ENCODE measurements at places on chromosomes 11 and 22.

DNA sequence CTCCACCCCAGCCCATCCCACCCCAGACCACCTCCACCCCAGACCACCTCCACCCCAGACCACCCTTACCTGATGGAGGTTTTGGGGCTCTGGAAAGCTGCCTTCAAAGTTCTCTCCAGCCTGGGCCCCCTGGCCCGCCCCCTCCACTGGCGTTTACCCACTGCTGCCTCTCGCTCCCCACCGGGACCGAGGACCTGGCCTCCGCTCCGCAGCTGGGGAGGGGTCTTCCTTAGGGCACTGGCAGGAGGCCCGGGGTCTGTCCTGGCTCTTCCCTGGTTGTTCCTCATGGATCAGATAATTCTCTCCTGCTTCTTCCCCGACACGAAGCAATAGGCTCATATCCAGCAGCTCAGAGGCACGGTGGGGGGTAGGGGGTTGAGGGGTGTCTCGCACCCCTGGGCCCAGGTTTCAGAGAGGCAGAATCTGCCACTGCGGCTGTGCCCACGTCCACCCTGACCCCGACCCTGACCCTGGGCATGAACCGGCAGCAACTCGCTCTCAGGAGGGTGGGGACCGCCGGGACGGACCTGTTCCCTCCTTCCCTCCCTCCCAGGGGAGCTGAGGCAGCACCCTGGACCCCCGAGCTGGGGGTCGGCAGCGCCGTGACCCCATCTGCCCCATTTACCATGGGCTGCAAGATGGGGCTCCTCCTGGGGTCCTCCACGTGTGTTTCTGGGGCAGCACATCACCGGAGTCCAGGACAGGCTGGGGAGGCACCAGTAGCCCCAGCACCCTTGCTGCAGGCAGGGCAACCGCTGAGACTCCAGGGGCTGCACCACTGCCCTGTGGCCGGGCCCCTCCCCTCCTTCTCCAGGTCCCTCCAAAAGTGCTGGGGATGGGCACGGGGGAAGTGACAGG, 12.9 kb downstream of the KRTAP5-5 start:
- DNase-seq = no peak

DNA sequence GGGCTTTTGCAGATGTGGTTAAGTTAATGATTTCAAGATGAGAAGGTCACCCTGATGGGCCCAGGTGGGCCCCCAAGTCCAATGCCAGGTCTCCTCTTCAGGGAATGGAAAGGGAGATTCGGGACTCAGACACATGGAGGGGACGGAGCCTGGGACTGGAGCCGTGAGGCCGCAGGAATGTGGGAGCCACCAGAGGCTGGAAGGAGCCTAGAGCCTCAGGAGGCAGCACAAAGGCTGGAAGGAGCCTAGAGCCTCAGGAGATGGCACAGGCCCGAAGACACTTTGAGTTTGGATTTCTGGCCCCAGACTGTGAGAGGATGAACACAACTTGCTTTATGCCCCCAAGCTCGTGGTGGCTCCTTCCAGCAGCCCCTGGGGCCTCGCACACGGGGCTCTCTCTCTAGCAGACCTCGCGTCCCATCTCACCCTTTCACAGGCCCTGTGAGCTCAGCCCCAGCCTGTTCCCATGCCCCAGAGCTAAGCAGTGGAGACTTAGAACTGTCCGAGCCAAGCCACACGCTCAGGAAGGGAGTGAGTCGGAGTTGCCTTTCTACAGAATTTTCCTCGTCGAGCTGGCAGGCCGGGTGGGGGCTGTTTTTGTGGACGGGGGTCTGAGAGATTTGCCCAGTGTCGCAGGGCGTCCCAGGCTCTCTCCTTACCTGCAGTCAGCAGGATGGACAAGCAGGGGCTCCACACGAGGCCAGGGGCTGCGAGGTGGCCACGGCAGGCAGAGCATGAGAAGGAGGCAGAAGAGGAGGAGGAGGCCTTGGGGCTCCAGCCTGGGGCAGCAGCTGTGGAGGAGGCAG, 937.6 kb downstream of the BRD1 start:
- no peak for DNase-seq

GRCh38 chr22:23503736-23504440, 76.2 kb downstream of the IGLL1 start:
- no peak for DNase-seq

- DNase-seq = no peak
Observed at GRCh38 chr11:77095551-77096490, 6.8 kb upstream of the OMP start.

DNA sequence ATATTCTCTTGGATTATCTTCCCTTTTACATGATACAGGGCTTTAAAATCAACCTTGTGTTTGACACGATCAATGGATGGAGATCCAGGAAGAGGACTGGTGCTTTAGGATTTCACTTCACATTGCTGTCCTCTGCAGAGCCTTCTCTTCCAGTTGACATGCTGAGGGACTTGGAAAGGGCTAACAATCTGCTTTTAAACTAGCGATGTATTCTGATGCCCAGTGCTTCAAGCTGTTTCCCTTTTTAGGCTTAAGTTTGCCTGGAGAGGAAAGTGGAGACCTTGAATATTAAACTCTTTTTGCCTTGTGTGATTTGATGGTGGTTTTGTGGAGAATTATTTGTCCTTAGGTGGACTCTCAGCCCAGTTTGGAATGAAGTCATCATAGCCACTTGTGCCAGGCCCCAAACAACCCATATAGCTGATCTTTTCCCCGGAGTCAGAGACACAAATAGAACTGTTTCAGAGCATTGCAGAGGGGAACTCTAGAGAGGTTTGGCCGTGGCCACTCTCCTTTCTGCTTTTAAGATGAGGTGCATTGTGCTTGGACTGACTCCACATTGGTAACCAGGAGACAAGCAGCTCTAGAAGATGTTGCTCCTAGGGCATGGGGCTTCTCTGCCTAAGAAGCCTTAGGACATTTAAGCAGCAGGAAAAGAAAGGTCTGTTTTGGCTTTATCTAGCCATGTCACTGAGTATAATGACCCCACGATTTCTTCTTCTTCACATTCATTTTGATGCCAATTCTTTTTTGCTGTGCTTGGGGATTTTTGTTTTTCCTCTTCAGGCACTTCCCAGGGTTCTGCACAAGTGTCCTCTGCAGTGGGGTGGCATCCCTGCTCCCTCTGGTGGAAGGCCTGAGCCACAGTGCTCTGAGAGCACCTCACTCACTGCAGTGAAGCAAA, 152.8 kb downstream of the NCAM1 start:
- DNase-seq = no peak

DNA sequence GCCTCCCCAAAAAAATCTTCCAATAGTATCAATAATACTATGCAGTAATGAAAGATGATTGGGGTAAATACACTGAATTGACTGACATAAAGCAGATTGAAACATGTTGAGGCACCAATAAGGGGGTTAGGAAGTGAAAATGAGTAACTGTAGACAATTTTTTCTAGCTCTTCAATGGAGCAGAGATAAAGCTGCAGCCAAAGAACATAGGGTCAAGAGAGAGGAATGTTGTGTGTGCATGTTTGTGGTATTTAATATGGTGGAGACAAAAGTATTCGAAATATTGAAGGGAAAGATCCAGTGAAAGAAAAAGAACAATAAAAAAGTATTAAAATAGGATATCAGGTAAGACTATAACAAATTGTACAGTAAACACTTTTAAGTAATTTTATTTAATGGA, 450.0 kb upstream of the CCDC179 start:
- no peak for DNase-seq

All from stimulated activated CD4-positive, alpha-beta T cell treated with anti-CD3 and anti-CD28 coated beads, Interleukin-4, amount 100 ng/mL, for 4 hours (primary cell).